ENCODE measurements at places on chromosomes 4 and X.
A peak's percentile ranks its signal among the peaks of the same experiment; 100 is the strongest.

DNA sequence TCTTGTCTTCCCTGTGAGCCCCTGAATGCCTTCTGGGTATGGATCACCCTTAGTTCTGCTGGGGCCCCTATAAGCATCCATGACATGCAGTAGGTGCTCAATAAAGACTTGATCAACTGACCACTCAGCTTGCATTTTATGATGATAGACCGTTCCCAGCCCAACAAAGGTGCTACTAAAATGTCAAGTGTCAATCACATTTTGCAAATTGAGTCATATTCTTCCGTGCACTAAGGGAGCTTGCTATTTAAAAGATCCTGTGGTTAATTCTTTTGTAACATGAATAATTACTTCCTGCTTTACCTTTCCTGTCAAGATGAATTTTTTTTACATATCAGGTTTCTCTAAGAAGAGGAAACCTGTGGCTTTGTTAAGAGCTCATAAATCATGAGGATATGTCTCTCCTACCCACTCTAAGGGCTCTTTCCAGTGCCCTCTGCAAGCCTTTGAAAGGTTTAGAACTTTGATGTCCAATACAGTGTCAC lies 47.6 kb downstream of the SH3KBP1 start:
- no peak for DNase-seq

GRCh38 chrX:103248553-103248952 lies 6.4 kb downstream of the TCEAL8 start:
- no peak for DNase-seq

DNA sequence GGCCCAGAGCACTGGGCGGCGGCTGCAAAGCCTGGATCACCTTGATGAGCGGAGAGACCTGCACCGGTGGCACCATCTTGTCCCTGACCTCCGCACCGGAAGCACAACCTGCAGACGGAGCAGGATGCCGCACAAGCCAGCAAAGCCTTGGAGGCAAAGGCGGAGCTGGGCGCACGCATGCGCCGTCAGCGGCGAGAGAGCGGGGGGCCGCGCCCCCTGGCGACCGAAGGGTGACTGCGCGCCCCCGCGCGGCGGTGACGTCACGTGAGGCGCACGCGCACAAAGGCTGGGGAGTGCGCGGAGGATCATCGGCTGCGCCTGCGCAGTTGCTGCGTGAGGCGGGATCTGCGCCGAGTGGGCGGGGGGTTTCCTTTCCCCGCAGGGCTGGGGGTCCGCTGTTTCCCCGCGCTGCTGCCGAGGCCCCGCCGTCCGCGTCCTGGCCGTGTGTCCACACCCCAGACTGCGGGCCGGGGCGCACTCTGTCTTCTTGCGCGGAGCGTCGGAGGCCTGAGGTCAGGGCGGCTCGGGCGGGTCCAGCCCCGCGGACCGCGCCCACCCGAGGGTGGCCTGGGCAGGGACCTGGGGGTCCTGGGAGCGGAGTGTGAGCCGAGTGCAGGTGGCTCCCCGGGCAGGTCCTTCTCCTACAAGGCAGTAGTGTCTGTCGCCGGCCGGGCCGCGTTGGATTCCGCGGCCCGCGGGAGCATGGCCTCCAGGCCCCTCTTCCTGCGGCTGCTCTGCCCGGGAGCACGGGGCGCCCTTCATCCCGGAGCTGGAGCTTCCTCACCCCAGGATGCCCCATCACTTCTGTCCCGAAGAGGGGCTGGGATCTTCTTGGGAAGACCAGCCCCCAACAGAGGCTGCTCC lies at the start of the genes ATP5ME and MYL5:
Gene ATP5ME, minus strand, starts transcription at position 105 of the 864 bp plus-strand sequence. Its CDS starts 29 bp downstream, at position 76.
Gene MYL5, plus strand, starts transcription at position 371 of the 864 bp plus-strand sequence. CDS start 3,485 bp downstream, outside the sequence.
- DNase-seq: peak; percentile 95

GRCh38 chr4:166065324-166065723 lies 192.3 kb downstream of the TLL1 start:
- DNase-seq: no peak

DNA sequence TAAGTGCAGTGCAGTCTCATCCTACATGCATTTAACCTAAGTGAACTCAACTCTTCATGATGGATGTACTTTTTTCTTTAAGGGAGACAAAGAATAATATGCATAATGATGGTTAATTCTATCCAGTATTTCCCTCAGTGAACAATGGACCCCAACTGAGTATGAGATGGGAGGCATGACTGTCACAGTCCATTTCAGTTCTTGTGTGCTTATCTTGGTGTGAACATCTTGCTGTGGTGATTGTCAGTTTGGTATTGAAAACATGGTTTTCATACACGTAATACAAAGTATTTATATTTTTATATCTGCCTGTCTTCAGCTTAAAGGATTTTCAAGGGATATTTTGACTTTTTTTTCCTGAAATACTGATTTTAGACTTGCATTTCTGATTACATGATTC lies 72.0 kb upstream of the NDUFC1 start:
- DNase-seq: no peak

GRCh38 chr4:159706704-159707103 lies 603.8 kb downstream of the RAPGEF2 start:
- no peak for DNase-seq

DNA sequence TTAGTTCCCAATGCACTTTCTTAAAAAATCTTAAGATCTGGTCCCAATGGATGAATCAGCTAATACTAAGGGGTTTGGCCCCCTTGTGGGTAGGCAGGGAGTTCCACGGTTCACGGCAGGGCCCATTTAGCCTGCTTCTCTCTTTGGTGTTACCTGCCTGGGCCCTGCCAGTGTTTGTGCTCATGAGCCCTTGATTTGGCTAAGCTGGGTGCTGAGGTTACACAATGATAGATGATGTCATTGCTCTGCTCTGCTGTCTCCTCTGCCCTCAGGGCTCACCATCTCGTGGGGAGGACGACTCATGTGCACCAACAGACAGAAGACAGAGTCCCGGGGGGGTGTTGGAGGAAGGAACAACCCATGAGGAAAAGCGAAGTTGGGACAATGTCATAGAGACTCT lies 24.4 kb downstream of the RTL5 start:
- DNase-seq: no peak

DNA sequence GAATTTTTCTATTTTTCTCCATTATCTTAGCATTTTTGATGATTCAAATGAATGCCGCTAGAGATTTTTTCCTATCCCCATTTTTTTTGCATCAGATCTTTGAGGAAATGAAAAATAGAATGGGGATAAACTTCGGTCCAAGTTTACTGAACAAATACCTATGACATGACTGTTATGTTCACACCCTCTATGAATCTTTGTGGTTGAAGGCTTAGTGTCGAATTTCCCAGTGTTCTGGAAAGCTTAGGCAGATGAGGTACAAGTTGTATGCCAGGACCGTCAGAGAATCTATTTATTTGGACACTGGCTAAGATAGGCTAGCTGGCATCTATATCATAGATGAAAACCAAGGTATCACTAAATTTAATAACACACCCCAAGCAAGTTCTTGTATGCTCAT lies 123.4 kb downstream of the SPCS3 start:
- DNase-seq: no peak

- no peak for DNase-seq
Measured at GRCh38 chr4:146338512-146338911, 124.2 kb downstream of the REELD1 start.

DNA sequence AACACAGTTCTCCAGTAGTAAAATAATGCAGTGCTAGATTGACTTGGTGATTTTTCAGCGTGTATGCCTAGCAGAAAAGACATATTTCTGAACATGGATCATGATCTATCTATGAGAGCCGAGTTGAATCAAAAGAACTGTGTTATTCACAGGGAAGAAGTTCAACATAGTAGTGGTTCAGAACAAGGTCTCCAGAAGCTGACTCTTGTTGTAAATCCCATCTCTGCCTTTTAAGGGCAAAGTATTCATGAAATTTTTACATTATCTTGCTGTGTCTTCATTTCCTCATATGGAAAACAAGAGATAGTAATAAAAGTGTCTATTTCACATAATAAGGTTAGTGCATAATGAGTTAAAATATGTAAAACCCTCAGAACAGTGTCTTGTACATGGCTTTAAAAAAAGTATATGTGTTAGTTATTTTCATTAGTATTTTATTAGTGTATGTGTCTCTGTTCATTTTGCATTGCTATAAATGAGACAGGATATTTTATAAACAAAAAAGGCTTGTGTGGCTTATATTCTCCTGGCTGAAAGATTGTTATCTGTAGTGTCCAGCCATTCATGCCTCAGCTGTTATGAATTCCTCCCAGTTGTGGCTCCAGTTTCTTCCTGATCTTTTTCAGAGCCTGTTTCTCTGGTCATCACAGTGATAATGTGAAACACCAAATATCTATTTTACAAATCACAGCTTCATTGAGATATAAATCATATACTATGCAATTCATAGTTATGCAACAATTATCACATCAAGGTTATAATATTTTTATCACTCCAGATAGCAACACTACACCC lies 1351.2 kb downstream of the STIM2 start:
- no peak for DNase-seq

GRCh38 chr4:110982486-110982885 lies 359.6 kb upstream of the PITX2 start:
- DNase-seq: no peak

DNA sequence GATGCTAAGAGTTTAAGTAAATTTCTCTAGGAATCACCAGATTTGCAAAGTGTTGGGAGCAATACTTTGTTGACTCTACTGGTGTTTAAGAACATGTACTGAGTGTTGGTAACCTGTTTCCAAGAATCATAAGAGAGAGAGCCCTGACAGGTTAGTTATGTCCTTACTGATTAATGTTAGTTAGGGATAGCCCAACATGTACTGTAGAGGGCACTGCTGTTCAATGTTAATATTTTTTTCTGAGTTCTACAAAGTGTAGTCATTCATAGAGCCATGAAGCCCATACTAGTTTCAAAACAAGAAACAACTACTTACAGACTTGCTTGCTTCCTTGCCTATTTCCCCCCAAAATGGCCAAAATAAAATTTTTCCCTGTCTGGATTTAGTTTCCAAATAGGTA lies 11.9 kb downstream of the TMPRSS11D start:
- DNase-seq: no peak

DNA sequence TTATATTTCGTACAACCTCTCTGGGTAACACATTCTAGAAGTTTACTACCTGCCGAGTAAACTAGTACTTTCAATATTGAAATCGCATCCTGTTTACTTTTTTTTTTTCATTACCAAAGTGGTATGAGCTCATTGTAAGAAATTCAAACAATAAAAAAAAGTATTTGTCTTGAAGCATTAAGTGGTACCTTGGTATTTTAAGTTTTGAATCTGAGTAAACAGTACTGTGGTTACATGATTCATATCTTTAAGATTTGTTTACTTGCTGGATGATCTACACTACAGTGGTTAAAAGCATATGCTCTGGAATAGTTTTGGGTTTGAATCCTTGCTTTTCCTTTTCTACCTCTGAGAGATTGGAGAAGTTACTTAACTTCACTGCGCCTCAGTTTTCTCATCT lies 3.8 kb upstream of the MMGT1 start:
- DNase-seq: no peak

DNA sequence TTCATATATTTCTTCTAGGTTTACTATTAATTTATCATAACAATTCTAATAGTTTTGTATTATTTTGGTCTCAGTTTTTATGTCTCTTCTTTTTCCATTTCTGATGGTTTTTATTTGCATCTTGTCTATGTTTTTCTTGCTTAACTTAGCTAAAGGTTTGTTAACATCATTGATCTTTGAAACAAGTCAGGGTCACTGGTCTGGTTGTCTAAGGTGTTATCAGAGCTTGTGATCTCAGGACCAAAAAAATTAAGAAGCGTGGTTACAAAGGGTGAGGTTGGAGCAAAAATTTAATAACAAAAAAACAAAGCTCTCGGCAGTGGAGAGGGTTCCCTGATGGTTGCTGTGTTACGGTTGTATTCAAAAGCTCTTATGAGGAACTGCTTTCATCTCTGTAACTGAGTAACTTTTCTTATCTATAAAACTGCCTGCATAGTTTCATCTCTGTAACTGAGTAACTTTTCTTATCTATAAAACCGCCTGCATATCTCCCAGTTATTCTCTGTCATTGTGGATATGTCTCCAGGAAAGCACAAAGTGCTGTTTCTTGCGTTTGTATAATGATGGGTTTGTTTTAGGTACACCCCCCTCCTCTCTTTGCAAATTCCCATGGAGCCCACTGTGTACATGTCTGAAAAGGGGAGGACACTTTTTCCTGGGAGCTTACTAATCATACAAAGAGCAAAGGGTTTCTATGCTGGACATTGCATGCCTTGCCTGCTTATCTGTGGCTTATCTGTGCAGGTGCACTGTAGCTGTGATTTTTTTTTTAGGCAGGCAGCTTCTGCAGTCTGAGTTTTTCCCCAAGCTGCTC lies 62.4 kb upstream of the UGT2B15 start:
- DNase-seq: no peak

- DNase-seq: no peak
Measured at GRCh38 chr4:175773566-175773965, 38.5 kb downstream of the GPM6A start.

DNA sequence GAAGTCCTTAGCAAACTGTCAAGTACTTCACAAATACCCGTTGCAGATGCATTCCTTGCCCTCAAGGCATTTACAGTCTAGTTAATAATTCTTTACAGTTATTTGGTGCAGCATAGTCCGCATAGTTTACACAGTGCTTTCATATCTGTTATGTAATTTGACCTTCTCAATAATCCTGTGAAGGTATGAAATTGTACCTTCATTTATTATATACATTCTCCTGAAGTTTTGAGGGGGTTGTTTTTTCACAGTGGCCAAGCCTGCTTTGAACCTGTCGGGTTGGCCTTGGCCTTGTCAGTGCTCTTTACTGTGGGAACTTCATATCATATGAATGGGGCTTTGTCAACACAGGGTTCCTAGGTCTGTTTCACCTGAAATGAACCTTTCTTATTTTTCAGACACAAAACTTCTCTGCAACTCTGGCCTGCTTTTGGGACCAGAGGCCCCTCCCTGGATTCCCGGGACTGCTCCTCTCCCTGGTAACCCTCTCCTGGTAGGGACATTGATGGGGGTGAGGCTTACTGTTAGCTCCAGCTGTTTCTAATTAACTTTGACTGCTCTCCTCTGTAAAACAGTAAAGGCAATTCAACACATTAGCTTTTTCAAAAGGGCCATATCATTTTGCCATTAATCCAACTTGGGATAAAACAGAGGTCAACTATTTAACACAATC lies 9.1 kb downstream of the IGFBP7 start:
- DNase-seq: no peak

DNA sequence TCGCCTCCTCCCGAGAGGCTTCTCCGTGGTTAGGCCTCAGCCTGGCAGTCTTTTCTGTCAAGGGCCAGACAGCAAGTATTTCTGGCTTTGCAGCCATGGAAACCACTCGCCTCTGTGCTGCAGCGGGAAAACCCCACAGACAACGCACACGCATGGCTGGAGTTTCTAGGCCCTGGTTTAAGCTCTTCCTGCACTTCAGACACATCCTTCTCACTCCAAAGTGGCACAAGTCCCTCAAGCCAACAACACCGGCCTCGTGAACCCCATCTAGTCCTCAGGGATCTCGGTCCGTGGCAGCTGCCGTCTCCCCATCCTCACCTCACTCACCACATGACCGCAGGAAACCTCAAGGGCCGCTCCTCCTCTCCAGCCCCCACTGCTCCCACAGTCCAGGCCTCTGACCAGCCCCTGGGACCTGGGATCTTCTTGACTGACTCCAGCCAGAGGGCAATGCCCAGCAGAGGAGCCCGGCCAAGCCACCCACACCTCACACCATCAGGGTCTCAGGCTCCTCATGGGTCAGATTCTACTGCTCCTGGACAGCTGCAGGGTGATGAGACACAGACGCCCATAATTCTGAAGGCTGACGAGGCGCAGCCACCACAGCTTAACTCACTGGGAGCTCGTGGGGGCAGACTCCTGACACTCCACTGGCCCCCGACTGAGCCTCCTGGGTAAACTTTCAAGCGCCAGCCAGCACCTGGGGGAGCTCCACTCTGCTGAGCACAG lies 21.7 kb downstream of the LETM1 start:
- DNase-seq: no peak

- DNase-seq: no peak
Measured at GRCh38 chr4:119550857-119551532, 77.6 kb downstream of the PDE5A start.

- no peak for DNase-seq
Measured at GRCh38 chr4:41619161-41619560, 81.2 kb downstream of the LIMCH1 start.

GRCh38 chr4:123496421-123496820 lies 99.8 kb downstream of the SPRY1 start:
- DNase-seq: no peak
